ENCODE measurements at places on chromosomes 1 and 21.

GRCh38 chr1:222910699-222911098, 95.9 kb downstream of the DISP1 start:
- DNase-seq = no peak

GRCh38 chr1:233359431-233359830, 31.9 kb downstream of the MAP3K21 start:
- DNase-seq = no peak

- no peak for DNase-seq
Observed at GRCh38 chr21:29232530-29233255, 66.0 kb upstream of the BACH1 start.

- DNase-seq = peak; percentile 66
Observed at GRCh38 chr1:9129266-9130041, 552 bp upstream of the GPR157 start.

- DNase-seq = no peak
Observed at GRCh38 chr1:248905662-248906008, 400 bp upstream of the PGBD2 start.
